ENCODE measurements at places on chromosomes 6 and 20.

DNA sequence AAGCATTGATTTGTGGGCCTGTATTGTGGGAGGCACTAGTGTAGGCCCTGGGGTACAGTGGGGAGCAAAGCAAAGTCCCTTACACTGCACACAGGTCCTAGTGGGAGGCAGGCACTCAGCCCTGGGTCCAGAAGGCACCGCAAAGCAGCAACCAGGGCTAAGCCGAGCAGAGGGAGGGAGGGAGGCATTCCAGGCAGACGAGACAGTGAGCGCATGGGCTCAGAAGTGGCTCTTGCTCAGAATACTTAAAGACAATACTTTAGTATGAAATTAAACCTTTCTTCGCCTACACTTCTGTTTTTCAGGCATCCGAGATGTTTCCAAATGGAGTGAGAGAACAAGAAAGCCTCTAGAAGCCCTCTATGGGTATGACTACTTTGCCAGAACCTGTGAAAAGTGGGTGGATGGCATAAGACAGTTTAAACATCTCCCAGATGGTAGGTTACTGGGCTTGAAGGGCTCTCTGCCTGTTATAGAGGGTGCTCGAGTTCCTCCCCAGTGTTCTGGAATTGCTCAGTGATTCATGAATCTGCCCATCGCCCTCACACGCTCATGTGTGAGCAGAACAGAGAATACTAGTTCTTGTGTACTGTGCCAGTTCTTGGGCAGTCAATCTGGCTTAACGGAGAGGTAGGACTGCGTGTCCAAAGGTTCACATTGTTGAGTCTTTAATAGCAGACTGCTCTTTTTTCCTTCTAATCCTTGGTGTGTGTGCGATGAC, 18.7 kb downstream of the BPHL start:
- DNase-seq: no peak

DNA sequence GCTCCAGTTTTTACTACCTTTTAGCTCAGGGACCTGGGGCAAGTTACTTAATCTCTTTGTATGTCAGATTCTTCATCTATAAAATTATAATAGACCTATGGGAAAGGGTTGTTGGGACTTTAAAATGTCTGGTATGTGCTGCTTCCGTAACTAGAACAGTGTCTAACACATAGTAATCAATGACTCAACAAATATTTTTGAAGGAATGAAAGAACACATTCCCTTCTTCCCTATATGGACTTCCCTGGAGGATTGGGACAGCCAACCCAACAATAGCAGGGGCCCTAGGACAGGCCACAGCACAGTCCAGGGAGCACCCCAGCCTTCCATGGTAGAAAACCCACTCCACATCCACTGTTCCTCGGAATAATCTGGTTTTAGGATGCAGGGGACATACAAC, 50.7 kb upstream of the TPD52L1 start:
- DNase-seq: no peak

GRCh38 chr20:41639630-41640029, 21.5 kb upstream of the CHD6 start:
- DNase-seq: no peak

GRCh38 chr20:42714298-42715141, 475.2 kb downstream of the PTPRT start:
- DNase-seq: no peak
